ENCODE measurements at places on chromosomes 7 and 10.

- no peak for DNase-seq
Observed at GRCh38 chr10:70913893-70914240, 25.5 kb upstream of the PCBD1 start.

DNA sequence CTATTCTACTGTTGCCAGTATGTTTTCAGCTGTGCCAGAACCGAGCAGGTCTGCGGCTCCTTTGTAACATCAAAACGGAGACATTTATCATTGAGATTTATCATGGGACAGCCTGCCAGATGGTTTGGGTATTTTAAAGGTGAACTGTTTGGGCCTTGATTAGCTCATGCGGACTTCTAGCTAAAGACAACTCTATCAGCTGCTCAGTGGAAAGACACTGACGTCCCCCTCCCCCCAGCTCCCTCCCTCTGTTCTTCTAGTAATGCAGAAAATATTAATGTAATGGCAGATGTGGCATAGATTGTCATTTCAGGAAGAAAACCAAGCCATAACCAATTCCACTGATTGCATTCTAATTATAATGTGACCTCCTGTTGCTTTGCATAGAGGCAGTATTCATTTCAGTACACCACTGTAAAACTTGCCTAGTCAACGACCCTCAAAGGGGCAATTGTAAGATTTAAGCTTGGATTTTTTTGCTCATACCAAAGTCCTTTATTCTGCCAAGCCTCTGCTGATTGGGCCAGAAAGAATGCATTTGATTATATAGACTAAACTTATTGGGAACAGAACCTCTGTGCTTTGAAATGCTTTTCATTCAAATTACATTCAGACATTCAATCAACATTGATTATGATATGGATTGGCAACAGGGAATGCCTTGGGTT, 966.8 kb downstream of the LRMDA start:
- peak; percentile 96 for DNase-seq

- DNase-seq: no peak
Observed at GRCh38 chr10:103124420-103125096, 68.5 kb downstream of the NT5C2 start.

- DNase-seq: no peak
Observed at GRCh38 chr7:157707983-157708918, 371.4 kb downstream of the DNAJB6 start.

DNA sequence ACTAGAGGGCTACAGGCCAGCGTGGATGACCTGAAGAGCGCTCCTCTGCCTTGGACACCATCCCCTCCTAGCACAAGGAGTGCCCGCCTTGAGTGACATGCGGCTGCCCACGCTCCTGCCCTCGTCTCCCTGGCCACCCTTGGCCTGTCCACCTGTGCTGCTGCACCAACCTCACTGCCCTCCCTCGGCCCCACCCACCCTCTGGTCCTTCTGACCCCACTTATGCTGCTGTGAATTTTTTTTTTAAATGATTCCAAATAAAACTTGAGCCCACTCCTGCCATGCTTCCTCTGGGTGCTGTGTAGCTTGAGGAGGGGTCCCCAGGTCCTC, 4.5 kb downstream of the SNCG start:
- no peak for DNase-seq

- no peak for DNase-seq
Observed at GRCh38 chr10:31669357-31669756, 259.3 kb downstream of the ARHGAP12 start.

DNA sequence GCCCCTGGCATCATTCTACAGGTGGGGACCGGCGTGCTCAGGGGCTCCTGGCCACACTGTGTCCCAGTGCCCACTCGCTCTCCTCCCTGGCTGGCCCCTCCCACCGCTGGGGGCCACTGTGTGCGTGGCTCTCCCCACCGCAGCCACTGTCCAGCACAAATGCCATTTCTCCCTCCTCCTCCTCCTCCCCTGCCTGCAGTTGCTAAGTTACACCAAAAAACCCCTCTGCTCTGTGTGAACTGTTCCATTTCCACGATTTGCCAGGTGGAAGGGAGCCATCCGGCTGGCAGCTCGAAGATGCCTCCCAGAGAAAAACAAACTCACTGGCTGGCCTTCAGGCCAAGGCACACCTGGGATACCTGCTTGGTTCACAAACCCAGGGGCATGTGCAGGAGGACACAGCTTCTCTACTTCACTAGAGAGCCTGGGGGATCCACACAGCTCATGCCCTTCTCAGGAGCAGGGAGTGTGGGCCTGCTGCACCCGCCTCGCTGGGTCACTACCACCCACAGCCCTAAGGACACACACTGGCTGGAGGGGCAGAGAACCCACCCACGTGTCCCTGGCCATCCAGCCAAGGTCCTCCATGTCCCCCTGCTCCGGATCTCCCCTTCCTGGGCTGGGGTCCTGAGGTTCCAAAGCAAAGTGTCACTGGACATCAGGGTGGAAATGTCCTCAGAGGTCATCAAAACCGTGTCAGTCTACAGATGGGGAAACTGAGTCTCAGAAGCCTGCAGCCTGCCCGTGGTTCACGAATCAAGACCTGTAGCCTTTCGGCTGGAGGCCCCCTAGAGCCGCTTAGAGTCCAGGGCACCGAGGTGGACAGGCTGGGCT, 1.7 kb downstream of the RASGEF1A start:
- DNase-seq: no peak

- no peak for DNase-seq
Observed at GRCh38 chr7:47241112-47242065, 340.5 kb downstream of the TNS3 start.

- no peak for DNase-seq
Observed at GRCh38 chr10:73494877-73495225, 973 bp downstream of the PPP3CB start.

DNA sequence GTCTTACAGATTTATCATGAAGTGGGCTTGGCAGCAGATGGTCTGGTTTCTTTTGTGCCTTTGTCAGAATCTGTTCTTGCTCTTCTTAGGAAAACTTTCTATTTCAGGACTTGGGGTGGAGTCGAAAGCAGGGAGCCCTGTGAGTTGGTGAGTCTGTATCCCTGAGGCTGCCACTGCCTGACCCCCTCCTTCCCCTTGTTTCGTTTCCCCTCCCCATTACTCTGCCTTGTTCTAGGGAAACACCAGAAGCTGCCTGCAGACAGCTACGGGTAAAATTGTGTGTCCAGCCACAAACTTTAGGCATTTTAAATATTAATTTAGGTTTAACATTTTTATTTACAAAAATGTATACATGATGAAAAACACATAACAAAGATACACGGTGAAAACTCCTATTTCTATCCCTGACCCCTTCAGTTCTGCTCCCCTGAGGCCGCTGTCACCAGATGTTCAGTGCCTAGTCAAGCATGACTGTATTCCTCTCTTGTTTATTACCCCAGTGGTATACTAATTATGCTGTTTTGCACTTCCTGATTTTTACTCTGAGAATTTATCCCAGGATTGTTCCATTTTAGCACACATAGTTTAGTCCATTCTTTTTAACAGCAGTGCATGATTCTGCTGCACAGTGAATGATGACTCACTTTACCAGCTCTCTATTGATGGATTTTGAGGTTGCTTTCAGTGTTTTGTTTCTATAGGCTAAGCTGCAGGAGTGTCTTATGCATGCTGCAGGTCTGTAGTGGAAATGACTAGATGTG, 9.1 kb downstream of the TSPAN14 start:
- DNase-seq: peak; percentile 85

DNA sequence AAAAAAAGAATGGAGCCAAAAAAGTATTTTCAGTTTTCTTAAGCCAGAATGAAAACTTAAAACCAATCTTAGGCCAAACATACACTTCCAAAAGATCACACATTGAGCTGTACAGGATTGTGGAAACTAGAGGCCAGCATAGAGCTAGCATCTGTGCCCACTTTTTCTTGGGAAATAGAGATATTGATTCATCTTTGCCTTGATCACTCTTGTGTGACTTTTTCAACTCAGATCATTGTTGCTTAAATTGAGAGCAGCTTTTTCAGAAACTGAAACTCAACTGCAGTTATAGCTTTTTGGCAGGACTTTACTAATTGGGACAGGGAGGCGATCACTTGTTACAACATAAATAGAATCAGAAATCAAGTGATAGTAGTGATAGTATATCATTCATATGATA, 132.2 kb downstream of the PRKG1 start:
- DNase-seq: no peak

DNA sequence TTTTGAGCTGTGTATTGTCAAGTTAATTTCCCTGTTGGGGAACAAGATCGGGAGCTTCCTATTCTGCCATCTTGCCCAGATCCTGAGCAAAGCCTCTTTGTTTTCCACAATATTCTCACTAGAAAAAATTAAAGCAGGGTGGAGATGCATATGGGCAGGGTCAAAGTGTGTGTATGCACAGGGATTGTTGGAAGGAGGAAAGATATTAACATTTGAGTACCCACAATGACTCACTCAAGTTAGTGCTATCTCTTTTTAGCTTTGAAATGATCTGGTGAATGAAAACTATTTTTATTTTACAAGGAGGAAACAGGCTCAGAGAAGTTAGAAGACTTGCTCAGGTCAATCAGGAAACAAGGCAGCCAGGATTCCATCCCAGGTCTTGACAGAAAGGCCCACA, 6.7 kb upstream of the BTBD16 start:
- no peak for DNase-seq

GRCh38 chr10:48750019-48750418, 65.3 kb downstream of the WDFY4 start:
- DNase-seq: no peak

DNA sequence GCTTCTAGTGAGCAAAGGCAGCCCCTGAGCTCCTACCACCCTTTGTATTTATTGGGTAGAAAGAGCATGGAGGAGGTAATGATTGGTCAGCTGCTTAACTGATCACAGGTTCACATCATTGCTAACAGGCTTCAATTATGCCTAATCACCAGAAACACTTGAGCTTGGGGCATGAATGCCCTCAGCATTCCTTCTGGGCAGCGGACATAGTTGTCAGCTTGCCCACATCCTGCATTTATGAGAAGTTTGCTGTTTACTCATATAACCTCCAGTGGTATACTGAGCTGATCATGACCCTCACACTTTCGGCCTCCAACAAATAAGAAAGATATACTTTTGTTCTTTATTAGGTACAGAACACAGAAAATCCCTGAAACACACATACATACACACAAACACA, 140.3 kb upstream of the ODAD2 start:
- DNase-seq: no peak

- peak; percentile 29 for DNase-seq
Observed at GRCh38 chr10:103757531-103758293, 97.7 kb downstream of the SH3PXD2A start.

- no peak for DNase-seq
Observed at GRCh38 chr7:85685901-85686300, 499.0 kb upstream of the SEMA3D start.

DNA sequence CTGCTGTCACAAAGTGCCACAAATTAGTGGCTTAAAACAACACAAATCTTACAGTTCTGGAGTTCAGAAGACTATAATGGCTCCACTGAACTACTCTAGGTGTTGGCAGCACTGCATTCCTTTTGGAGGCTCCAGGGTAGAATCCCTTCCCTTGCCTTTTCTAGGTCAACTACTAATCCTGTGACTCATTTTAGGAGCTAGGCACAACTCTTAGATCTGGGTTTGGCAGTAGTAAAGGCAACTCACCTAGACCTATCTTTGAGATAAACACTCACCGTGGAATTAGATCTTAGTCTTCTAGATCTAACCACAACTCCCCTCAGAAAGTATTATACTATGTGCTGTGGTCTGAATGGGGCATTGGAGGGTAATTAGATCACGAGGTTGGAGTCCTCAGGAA, 60.4 kb downstream of the ANKIB1 start:
- no peak for DNase-seq

DNA sequence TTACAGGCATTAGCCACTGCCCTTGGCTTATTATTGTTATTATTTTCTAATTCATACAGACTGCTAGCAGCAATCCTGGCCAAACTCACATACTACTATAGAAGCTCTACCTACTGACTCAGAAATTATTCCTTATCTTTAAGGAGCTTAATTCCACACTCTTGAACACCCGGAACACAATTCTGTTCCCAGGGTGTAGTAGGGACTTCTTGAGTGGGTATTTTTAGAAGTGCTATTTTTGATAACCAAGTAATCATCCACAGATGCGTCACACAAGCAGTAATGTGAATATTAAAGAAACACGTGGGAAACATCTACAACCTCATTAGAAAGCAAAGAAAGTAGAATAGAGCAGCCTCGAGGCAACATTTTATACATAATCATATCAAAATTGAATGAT, 149.2 kb downstream of the PTEN start:
- DNase-seq: no peak

DNA sequence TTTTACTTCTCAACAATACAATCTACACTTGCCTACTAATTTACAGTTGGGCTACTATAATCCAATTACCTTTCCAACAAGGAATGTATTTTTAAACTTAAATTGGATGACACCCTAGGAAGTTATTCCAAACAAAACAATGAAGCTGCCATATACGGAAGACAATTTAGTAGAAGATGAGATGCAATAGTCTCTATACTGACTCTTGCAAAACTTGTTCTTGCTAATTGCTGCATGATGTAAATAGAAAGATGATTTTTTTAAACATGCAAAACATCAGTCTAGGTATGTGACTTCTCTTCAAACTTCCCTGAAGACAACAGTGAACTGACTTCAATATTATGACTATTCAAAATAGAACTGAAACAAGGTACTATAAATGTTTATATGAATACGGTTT, 17.6 kb downstream of the NT5C3A start:
- no peak for DNase-seq

DNA sequence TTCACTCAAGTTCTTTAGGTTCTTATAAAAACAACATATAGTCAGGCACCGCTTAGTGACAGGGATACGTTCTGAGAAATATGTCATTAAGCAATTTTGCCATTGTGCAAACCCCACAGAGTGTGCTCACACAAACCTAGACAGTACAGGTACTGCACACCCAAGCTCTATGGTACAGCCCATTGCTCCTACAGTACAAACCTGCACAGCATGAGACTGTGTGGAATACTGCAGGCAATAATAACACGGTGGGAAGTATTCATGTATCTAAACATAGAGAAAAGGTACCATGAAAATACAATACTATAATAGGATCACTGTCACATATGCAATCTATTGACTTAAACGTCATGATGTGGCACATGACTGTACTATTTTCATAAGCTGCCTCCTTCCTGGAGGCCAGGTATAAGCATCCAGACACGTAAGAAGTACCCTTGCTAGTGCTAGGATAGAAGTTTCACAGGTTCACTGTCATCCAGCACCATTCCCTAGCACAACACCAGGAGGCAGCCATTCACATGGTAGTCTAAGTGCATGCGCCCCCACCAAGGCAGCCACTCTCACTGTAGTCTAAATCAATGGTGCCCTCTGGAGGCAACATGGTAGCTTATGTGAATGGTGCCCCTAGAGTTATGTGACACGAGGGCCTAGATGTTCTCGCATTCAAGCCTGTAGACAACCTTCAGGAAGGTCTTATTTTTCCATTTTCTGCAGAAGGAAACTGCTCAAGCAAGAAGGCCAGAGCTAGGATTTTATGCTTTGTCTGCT, 98.5 kb downstream of the ARHGAP22 start:
- no peak for DNase-seq

GRCh38 chr7:23093546-23093945, 12.0 kb upstream of the KLHL7 start:
- DNase-seq: no peak

DNA sequence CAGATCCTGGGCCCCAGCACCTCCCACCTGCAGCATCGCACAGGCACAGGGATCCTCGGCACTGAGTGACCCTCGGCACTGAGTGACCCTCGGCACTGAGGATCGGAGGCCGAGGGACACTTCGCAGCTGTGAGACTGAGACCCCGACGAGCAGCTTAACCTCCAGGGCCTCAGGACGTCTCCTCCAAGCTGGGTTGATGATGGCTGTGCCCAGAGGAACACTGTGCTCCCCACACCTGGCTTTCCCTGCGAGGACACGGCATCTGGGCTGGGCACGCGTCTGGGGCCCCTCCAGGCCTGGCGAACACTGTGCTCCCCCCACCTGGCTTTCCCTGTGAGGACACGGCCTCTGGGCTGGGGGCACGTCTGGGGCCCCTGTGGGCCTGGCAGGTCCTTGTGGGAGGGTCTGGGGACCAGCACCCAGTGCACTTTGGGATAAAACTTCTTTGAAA, 158.3 kb upstream of the PPP2R2D start:
- DNase-seq: no peak

Measured in NCI-H1694 treated with DMSO at 0.1 percent for 48 hours (cell line).